ENCODE measurements at places on chromosomes 2 and 18. TPM values are rescaled to one million over a fixed set of nuclear protein-coding genes. Genes with fewer than 3 reads are reported as not detected.

GRCh38 chr2:175937216-175937615, 64.9 kb downstream of the LNPK start:
- no peaks in the 10 kb centered on the region for H3K4me1 ChIP-seq
- no peak for DNase-seq
- H3K27ac ChIP-seq: no peak overlapping the region
- no peaks in the 10 kb centered on the region for H3K27me3 ChIP-seq
- H3K36me3 ChIP-seq: peaks cover 32% of the 10 kb centered on the region

GRCh38 chr2:138829326-138829919, 49.2 kb upstream of the NXPH2 start:
- no peaks in the 10 kb centered on the region for H3K36me3 ChIP-seq
- no peak overlapping the region for H3K4me3 ChIP-seq
- peaks cover 6% of the 10 kb centered on the region for H3K27me3 ChIP-seq
- H3K4me1 ChIP-seq: no peaks in the 10 kb centered on the region
- DNase-seq: peak; percentile 55

DNA sequence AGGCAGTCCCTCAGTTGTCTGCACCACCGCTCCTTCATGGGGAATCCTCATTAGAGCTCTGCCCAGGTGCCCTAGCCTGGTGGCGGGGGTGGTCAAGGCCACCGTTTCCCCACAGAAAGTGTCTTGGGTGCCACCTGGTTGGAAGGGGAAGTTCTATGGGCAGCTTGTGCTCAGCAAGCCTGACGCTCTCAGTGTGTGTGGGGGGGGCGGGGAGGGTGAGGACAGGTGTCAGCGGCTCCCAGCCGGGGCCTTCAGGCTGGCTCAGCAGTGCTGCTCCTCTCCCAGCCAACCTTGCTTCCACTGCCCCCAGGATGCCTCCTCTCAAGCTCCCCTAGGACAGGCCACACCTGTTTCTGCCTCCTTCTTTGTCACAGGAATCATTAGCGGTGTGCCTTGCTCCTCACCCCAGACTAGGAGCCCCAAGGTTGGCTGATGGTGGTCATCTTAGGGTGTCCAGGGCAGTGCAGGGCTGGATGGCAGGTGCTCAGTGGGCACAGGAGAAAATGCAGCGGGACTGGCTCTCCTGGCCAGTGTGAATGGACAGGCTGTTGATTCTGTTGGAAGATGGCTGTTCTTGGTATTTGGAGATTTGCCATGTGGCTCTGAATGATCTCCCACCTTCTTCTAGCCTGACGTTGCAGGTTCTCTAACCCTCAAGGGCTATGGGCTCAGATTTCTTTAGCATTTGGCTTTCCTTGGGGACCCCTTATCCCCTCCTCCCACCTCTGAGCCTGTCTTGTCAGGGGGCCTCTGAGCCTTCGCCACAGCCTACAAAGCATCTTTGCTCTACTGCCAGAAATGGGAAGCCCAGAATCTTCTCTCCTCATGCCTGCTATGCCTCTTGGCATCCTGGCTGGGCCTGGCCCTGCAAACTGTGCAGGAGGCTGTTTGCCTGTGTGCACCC, 185.8 kb upstream of the HS6ST1 start:
- H3K27ac ChIP-seq: no peak overlapping the region
- no peaks in the 10 kb centered on the region for H3K4me1 ChIP-seq
- H3K4me3 ChIP-seq: no peak overlapping the region
- H3K27me3 ChIP-seq: peaks cover 3% of the 10 kb centered on the region
- DNase-seq: no peak

- no peak for DNase-seq
- no peaks in the 10 kb centered on the region for H3K27me3 ChIP-seq
- no peak overlapping the region for H3K27ac ChIP-seq
Measured at GRCh38 chr2:36483290-36483689, 114.7 kb downstream of the FEZ2 start.

The CPO gene
- total RNA-seq: not detected

The RAX gene
- not detected for total RNA-seq

All from activated naive CD4-positive, alpha-beta T cell treated with anti-CD3 and anti-CD28 coated beads for 36 hours (primary cell).